Astrocyte of the hippocampus (primary cell): ENCODE measurements at places on chromosomes 6 and 20.

GRCh38 chr6:163332575-163332974 lies 81.9 kb upstream of the QKI start:
- DNase-seq, result peak; percentile 43

DNA sequence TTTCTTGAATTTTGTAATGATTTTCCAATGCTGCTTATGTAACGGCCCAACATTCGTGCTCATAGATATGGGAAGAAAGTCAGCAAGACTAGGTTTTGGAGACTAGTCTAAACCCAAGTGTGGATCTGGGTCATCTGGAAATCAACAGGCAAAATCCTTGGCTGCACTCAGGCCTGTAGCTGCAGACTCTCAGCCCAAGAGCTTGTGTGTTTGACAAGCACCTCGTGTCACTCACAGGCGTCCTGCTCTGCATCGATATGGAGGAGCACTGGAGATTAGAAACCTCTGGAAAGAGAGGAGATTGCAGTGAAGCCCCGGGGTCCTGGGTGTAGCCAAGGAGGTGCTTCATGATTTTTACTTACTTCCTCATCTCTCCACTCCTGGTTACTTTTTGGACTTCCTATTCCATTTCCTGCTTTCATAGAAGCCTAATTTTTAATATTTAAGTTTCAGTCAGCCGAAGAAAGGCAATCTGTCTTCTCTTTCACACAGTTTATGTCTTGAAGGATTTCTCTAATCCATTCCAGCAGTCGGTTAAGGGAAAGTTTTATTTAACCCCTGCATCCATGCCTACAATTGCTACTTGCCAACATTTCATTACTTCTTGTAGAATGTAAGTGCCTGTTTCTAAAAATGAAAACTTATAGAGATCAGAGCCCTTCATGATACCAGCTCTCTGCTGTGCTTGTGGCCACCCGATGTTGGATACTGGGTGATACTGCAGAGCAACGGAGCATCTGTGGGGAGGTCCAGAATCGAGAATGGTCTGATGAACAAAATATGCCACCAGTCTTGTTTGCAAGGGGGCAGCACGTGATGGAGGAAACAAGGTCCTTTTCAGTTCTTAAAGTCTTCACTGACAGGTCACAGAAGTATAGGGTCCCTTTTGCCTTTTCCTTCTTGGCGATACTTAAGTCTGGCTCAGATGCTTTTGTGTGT lies 296.3 kb downstream of the QKI start:
- no peak for DNase-seq

GRCh38 chr6:122653094-122653493 lies 42.9 kb downstream of the PKIB start:
- DNase-seq, result peak; percentile 65

DNA sequence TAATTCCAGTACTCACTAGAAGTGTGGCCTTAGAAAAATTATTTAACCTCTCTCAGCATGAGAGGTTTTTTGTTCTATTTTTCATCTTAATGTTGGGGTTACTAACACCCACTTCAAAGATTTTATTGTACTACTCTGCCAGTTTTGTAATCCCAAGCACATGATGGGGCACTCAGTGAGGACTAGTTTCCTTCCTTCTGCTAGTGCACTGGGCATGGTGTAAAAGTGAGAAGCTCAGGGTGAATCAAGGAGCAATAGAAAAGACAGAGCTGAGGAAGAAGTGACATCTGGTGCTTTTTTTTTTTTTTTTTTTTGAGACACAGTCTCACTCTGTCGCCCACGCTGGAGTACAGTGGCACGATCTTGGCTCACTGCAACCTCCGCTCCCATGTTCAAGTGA lies 439.4 kb upstream of the ARID1B start:
- DNase-seq, result no peak

GRCh38 chr6:134314006-134314821 lies 3.7 kb downstream of the SGK1 start:
- DNase-seq, result no peak

- no peak for DNase-seq
Observed at GRCh38 chr6:32960563-32960962, 7.7 kb upstream of the HLA-DMA start.

- DNase-seq, result no peak
Observed at GRCh38 chr6:18725449-18725848, 338.3 kb downstream of the RNF144B start.

- DNase-seq, result peak; percentile 94
Observed at GRCh38 chr6:133645966-133646740, 242.8 kb upstream of the TCF21 start.

DNA sequence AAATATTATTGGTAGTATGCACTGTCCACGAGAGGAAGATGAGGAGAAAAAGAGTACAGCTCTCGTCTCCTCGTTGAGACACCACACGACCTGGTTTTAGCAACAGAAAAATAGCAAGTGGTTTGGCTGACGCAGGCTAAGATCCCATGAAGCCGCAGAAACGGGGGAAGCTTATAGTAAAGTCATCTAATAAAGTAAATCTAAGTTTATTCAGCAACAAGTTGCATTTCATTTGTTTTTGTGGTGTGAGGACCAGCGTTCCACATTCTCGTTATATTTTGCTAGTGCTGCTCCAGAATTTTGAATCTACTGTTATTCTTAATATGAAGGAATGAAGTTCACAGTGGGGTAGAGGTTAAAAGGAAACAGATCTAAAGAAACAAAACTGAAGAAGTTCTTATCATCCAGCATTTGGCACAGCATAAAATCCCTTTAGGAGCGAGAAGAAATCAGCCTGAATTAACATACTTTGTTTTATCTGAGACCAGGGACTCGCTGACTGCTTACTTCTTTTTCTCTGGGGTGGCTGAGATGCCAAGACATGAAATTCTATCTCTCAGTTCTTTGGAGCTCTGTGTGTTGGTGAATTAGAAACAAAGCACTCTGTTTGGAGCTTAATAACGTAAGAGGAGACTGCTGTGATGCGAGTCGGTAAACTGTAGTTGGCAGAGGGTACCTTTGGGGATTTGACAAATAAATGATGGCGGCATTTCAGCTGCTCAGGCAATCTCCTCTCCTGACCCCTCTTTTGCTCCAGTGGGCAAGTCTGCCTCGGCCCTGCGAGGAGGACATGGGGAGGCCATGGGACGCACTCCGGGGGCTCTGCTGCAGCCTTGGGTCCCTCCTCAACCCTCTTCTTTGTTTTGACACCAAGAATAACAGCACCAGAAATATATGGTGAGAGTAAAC lies 24.9 kb upstream of the IRF4 start:
- DNase-seq, result no peak

DNA sequence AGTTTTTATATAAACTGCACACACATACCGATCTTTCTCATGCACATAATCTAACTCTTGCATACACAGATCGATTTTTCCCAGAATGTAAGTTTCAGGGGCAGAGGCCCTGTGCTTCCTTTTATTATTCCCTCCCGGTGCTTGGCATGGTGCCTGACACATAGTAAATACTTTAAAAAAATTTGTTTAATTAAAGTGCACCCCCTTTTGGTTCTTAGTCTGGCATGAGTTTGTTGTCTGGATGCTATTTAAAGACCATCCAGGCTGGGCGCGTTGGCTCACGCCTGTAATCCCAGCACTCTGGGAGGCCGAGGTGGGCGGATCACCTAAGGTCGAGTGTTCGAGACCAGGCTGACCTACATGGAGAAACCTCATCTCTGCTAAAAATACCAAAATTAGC lies 5.4 kb upstream of the DEK start:
- DNase-seq, result no peak

GRCh38 chr6:39021041-39021440 lies 27.5 kb upstream of the GLP1R start:
- no peak for DNase-seq

- peak; percentile 65 for DNase-seq
Observed at GRCh38 chr6:2725999-2726567, 24.6 kb downstream of the MYLK4 start.

DNA sequence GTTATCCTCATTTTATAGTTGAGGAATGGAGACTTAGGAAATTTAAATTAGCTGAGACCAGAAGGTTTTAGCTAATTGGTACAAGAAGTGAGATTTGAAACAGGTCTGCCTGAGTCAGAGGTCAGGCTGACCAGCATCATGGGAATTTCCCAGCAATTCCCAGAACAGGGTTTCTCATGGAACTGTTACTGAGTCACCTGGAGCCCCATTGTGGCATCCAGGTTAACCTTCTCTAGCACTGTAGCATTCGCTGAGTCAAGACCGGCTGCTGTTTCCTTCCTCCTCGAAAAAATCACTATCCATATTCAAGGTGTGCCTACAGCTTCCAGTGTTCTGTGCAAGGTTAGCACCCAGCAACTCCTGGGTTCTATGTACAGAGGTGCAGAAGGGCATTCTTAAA lies 238.0 kb upstream of the MAN1A1 start:
- DNase-seq, result peak; percentile 41

DNA sequence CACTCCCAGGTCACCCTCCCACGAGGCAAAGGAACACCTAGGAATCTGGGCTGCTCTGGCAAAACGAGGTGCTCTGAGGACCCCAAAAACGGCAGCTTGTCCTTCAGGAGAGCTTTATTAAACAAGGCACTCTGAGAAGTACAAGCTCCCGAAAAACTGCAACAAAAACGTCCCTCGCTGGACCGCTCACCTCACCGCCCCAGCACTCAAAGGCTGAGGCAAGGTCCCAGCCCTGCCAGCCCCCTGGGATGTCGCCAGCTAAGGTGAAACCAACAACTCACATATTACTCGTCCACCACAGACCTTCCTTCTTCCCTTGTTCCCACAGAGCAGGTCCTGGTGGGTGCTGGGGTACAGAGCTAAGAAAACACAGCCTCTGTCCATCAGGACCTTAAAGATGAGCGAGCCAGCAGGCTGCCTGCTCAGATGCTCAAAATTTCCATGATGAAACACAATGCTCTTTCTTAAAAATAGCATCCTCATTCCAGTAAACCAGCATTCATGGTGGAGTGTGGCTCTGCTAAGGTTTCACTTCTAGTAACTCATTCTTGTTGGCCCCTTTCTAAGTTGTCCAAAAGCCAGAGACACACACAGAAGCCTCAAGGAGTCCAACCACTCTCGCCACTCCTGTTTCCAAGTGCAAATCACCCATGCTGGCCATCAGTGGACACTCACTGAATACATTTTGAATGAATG lies 35.9 kb downstream of the ATP9A start:
- peak; percentile 32 for DNase-seq

DNA sequence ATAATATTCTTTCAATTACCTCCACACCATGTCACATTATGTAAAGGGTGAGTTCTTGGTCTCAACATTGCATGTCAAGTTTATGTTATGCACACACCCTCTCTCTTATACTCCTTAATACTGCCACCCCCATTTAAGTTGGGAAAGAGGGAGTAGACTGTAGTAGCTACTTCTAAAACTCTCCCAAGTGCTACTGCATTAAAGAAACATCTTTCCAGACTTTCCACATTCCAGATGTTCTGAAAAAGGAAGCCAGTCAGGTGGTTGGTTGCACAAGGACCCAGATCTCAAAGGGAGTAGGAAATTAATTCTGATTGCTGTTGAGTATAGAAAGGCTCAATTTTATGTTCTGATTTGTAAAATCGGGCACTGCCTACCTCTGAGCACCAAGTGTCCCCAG lies 419.5 kb downstream of the CD83 start:
- DNase-seq, result no peak

- DNase-seq, result peak; percentile 5
Observed at GRCh38 chr6:38640216-38640909, 634 bp upstream of the BTBD9 start.

GRCh38 chr6:118012944-118013343 lies 105.9 kb downstream of the SLC35F1 start:
- peak; percentile 51 for DNase-seq

GRCh38 chr20:20411402-20411801 lies 43.5 kb downstream of the INSM1 start:
- DNase-seq, result no peak

- peak; percentile 16 for DNase-seq
Observed at GRCh38 chr6:15355683-15356099, 109.8 kb downstream of the JARID2 start.

DNA sequence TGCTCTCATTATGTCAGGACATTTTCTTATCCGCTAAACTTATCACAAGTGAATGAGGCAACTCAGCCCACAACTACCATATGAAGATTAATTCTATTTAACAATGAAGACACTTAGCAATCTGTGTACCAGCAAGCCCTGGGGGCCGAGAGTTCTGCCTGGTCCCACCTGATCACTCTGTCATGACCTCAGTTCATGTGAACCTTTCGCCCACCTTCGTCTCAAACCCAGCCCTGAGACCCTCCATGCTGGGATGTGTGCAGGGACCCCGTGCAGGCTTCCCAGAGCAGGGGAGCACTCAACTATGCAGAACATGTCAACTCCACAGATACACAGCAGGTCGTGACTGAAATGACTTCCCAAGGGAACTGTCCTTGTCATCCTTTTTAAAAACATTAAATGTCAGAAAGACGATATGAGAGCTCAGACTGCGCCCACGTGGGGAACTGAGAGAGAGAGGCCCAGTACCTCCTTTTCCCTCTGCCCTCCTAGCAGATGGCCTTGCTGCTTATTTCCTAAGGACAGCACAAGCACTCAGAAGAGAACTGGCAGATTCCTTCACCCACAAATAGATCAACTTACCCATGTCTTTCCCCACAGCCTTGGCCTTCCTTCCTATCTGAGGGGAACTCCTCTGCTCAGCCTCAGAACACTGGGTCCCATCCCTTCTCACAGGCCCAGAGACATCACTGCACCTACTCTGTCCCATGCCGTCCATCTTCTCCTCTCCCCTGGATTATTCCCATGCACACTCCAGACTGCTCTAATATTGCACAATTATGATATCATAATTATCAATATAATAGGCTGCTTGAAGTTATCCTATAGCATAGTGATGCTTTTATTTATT lies 11.5 kb downstream of the ABHD12 start:
- DNase-seq, result no peak

DNA sequence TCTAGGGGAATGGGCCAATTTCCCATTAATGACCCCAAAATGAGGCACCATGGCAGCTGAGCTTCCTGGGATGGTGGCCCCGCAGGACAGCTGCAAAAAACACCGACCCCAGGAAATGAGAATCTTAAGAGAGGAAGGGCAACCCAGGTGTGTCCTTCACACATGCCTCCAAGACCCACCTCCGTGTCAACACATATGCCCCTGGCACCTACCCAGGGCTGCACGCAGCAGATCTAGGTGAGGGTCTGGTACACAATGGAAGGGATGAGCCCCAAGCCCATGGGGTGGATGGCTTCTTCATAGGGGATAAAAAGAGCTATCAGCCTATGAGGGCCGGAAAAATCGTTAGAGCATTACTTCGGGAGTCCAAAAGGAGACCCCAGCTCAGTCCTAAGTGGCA lies 9.5 kb downstream of the MTCH1 start:
- DNase-seq, result no peak

GRCh38 chr6:35310265-35310831 lies 12.7 kb downstream of the DEF6 start:
- no peak for DNase-seq
